ENCODE measurements at places on chromosomes 12 and 14. TPM values are rescaled to one million over a fixed set of nuclear protein-coding genes. Genes with fewer than 3 reads are reported as not detected.

- peak; percentile 14 for DNase-seq
These were observed 2.0 kb downstream of the DYRK2 start for GRCh38 chr12:67650388-67651131.

- DNase-seq, result no peak
These were observed 291.5 kb downstream of the NELL2 start for GRCh38 chr12:44584625-44585024.

DNA sequence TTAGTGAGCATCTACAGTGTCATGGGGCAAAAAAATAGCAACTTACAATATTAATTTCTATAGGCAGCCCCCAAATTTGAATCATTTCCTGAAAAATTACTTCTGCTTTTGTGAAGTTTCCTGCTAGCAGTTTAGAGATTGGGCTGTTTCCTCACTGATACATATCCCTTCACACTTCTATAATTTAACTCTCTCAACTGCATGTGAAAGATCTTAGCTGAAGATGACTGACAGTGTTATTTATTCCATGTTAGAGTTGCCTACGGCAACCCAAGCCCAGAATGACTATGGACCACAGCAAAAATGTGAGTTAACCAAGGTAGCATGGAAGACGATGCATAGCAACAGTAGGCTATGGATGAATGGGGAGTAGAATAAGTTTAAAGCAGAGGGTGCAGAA, at the start of gene KLRG1:
KLRG1 (plus strand) TSS at position 134 of the 400 bp plus-strand sequence; CDS start at position 224, 90 bp downstream.
- no peak for DNase-seq

DNA sequence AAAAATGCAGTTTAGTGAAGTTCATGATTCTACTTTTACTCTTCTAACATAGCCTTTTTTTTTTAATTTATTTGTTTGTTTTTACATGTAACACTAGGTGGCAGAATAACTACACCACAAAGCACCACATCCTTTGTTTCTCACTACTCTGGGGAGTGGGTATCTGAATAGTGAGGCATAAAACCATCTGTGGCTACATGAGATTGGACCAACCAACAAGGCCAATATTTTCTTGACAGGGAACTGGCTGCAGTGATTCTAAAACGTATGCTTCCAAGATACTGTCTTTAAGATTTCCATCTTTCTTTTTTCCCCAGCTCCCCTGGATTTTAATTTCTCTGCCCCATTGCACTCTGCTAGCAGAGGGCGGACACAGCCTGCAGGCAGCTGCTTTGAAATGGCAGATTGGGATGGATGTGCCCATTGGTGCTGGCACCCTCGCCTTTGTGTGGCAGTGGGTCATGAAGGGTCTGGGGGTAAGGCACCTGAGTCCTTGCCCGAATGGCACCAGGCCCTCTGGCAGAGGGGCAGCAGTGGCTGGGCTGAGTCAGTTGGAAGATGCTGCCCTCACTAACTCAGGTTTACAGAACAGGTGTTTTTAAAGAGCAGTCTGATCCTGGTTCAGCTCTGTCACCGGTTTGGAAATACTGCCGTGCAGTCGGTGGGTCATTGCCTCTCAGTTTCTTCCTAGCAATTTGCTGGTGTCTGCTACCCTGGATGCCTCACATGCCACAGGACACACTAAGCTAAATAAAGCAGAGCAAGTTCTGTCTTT, 429.1 kb downstream of the RAD51B start:
- DNase-seq, result peak; percentile 86

- DNase-seq, result peak; percentile 48
These were observed 333.4 kb upstream of the CCDC196 start for GRCh38 chr14:66152747-66153146.

DNA sequence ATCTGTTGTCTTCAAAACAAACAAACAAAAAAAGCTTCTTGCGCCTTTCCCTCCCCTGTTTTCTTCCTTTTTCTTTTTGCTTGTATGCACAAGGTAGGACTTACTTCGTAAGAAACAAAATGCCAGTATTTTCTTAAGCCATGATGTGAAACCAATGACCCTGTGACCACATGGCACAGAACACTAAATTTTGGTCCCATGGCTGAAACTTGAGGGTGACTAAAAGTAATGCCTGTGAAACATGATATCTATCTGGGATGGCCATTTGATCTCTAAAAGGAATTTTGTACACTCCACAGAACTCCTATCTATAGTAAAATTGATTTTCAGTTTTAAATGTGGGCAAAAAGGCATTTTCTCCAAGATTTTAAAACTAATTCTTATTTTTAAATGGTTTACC, 63.6 kb downstream of the PAPOLA start:
- no peak for DNase-seq

DNA sequence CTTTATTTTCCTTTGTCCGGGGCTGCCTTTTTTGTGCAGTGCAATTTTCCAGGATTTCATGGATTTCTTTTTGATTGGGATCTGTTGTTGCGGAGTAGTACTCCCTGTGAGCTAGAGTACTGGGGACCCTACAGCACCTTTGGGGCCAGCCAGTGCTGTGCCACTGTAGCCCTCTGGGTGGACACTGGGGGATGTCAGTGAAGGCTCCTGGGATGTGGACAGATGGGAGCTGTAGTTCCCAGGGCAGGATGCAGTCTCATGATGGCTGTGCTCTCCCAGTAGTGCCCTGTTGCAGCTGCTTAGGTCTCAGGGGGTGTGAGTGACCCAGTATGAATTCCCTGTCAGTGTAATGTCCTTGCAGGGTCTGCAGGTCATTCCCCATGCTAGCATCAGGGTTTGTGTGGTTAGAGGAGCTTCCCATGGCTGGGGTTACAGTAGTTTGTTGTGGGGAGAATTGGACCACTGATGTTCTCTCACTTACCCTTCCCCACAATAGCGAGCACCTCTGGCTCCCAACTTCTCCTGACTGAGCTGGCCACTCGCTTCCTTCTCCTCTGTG, 72.2 kb downstream of the BRMS1L start:
- no peak for DNase-seq

Gene ACAD10
- polyA plus RNA-seq, result 54.7 TPM

Gene FAM222A
- 6.5 TPM for polyA plus RNA-seq

Gene MORN3
- 2.0 TPM for polyA plus RNA-seq

Gene PTGDR
- polyA plus RNA-seq, result 0.76 TPM

Gene PLEKHG7
- 0.68 TPM for polyA plus RNA-seq
